Activated CD4-positive, alpha-beta T cell treated with anti-CD3 and anti-CD28 coated beads, Interleukin-2, amount 10 ng/mL, durations not matched to agents 24 days and 14 days (primary cell): ENCODE measurements at places on chromosomes 3 and 15. TPM values are rescaled to one million over a fixed set of nuclear protein-coding genes. Genes with fewer than 3 reads are reported as not detected.

GRCh38 chr15:67156834-67157233 is 91.4 kb downstream of the SMAD3 start:
- no peak for DNase-seq

DNA sequence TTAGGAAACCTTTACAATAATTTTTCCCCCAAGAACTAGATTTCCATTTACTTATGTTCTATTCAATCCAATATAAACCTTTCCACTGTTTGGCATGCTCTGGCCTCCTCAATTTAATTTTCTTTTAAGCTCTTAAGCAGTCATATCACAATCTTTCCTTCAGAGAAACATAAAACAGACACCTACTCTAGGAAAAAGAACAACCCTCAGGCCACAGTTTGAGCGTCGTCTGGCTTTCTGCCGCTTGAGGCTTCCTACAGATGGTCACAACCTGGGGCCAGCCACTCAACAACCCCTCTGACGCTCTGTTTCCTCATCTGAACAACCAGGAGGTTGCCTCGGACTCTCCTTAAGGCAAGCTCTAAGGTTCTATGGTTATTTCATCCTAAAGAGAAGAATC is 143.3 kb downstream of the ADAMTS17 start:
- no peak for DNase-seq

GRCh38 chr15:76932135-76932966 is 802 bp downstream of the RCN2 start:
- no peak for DNase-seq

- no peak for DNase-seq
These were observed 144.1 kb upstream of the RASGRP1 start for GRCh38 chr15:38708672-38709180.

- no peak for DNase-seq
These were observed 100.6 kb downstream of the KLHL25 start for GRCh38 chr15:85694091-85694490.

The SERPINI2 gene
- not detected in 2 replicates for total RNA-seq

- no peak for DNase-seq
These were observed 138.3 kb upstream of the ABHD17C start for GRCh38 chr15:80556694-80557367.

GRCh38 chr15:77031376-77032050 is 36.6 kb downstream of the PSTPIP1 start:
- peak; percentile 76 for DNase-seq

The IL17RC gene
- 0.28 and 0.42 TPM in 2 replicates for total RNA-seq

GRCh38 chr3:39965997-39966396 is 156.6 kb downstream of the MYRIP start:
- no peak for DNase-seq

DNA sequence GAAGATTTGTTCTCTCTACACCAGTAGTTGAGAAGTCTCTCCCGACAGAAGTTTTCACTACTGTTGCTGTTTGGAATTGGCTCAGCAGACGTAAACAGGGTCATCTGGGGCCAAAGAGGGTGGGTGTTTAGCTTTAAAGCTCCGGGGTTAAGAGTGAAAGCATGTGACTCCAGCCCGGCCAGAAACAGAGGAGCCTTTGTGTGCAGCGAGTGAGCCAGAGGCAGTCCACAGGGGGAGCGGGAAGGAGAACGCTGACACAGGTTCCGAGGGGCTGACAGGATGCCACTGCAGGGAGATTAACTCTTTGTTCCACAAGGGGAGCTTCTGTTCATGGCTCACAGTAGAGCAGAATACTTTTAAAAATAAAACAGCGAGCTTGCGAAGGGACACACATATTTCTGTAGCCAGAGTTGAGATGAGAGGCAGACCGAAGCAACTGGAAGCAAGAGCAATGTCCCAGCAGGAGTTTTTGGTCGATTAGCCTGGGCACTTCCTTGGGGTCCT is 26.9 kb downstream of the BMF start:
- peak; percentile 61 for DNase-seq

DNA sequence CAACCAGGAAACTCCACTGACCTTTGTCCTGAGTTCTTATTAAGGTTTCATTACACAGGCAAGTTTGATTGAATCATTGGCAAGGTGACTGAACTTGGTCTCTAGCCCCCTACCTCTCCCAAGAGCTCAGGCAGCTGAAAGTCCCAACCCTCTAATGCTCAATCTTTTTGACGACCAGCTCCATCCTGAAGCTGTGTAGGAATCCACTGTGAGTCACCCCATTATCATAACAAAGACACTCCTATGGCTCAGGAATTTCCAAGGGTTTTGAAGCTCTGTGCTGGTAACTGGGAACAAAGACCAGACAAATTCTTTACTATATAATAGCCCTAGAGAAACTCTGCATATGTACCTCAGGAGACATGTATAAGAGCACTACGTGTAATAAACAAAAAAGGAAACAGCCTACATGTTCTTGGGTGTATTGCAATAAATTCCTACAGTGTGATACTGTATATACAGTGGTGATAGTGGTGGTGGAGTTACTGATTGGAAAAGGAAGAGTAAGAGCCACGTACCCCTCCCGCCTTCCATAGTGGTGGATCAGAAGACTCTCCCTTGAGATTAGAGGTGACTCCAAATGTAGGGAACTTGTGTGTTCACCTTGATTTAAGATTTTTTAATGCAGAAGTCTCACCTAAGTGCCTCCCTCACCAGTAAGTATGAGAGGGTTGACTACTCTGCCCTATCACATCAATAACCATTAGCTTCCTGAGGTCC is 116.6 kb downstream of the ST8SIA2 start:
- no peak for DNase-seq

DNA sequence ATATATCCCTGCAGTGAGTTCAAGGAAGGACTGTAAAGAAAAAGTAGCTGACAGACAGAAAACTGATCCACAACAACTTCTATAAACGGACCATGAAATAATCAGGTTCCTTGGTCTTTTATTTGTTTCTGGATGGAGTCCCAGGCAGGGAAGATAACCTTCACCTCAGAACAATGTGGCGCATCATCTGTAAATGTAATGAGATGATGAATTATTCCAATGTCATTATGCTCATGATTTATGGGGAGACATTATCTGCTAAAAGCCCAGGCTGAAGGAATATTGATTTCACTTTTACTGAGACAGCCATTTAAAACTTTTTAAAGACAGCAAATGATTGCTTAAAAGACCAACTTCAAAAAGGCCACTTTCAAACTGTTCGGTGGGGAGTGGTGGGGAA is 354.9 kb upstream of the ADAMTS9 start:
- DNase-seq = no peak

- peak; percentile 73 for DNase-seq
These were observed 1.4 kb downstream of the SLTM start for GRCh38 chr15:58931987-58932588.

- DNase-seq = no peak
These were observed 343.0 kb downstream of the MFSD1 start for GRCh38 chr3:159144891-159145290.

The B3GALNT1 gene
- 3.3 TPM in 2 replicates for total RNA-seq

- no peak for DNase-seq
These were observed 712 bp upstream of the MME start for GRCh38 chr3:155079468-155079745.

DNA sequence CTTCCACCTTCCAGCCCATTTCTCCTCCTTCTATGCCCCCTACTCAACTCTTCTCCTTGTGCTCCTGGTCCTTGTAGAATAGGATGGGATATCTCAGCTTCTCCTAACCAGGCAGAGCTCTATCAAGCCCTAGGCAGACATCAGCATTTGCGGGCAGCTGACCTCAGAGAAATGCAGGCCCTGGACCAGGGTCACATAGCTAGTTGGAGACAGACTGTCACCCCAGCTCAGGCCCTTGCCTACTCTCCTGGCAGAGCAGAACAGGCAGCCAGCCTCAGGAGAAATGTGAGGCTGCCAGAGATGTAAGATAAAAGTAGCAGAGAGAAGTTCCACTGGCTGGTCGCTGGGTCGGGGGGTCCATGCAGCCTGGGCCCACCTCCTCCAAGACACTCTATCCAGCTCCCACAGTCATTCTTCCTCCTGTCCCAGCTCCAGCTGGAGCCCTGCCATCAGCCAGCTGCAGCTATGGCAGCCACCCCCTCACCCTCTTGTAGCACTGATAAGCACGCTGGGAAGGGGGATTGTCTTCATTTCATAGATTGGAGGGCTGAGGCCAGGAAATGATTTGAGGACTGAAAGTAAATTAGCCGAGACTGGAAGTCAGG is 4.0 kb downstream of the CYP8B1 start:
- DNase-seq = no peak

- no peak for DNase-seq
These were observed 388.0 kb downstream of the ZBTB20 start for GRCh38 chr3:114758831-114759699.

GRCh38 chr3:73327052-73327451 is 265.6 kb downstream of the EBLN2 start:
- DNase-seq = no peak

The FNDC3B gene
- 19.6 and 19.9 TPM in 2 replicates for total RNA-seq

GRCh38 chr3:170226426-170226960 is 4.3 kb downstream of the PRKCI start:
- no peak for DNase-seq

DNA sequence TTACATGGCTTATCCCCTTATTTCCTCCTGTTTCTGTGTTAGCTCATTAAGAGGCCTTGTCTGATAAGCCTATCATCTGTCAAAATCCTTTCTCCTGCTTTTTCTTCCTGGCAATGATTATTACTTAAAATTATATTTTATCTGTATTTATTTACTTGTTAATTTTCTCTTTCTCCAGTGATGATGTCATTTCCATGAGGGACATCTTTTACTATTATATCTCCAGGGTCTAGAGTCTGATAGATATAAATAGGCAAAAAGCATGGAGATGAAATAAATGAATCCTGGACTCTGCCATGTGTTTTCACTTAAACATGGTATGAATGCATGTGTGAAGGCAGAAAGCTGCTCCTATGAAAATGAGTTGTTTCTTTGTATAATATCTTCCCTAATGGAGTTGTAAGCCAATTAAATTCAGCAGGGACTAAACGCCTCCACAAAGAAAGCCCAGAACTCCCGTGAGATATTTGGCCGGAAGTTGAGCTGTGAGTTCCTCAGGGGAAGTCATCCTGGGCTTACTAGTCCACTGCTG is 375.2 kb downstream of the TUSC7 start:
- DNase-seq = no peak

- no peak for DNase-seq
These were observed 5.4 kb downstream of the TYRO3 start for GRCh38 chr15:41564286-41564959.

- DNase-seq = no peak
These were observed 107.7 kb downstream of the THRB start for GRCh38 chr3:24387000-24387399.

DNA sequence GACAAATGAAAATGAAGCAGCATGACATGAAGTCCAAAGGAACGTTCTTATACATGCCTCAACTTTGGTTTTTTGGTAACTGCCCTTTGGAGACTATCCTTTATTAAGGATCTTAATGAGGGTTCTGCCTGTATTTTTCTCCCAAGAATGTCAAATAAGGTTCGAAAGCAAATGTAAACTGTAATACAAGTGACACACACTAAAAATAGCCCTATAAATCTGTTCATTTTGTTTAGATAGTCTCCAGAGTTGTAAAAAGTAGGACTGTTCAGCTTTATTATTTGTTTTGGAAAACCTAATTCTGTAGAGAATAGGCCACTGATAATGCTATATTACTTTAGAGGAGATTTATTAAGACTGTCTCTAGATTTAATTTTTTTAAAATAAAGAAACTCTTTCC is 80.5 kb upstream of the CDIN1 start:
- DNase-seq = no peak

DNA sequence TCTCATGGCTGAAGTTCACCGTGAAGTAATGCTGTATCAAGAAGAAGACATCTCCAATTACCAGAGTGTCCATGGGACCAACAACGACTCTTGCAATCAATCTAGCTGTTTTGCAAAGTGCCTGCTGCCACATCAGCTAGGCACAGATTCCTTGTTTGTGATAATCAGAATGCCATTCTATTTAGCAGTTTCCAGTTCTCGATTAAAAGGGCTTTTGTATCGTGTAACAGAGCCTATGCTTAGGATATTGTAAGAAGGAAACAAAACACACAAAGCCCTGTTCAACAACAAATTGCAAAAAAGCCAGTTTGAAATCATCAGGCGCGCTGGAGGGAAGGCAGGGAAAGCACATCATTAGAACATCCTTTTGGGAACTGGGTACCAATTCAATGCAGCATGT is 26.1 kb downstream of the RASGRF1 start:
- DNase-seq = no peak

DNA sequence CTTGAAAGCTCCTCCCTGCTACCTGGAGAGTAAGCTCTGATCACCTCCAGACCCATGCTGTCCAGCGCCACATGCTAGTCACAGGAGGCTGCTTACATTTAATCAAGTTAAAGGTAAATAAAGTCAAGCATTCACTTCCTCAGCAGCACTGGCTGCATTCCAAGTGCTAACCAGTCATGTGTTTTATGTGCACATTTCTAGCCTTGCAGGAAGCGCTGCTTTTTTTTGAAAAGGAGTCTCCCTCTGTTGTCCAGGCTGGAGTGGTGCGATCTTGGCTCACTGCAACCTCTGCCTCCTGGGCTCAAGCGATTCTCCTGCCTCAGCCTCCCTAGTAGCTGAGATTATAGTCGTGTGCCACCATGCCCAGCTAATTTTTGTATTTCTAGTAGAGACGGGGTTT is 279.2 kb downstream of the GABRG3 start:
- DNase-seq = peak; percentile 18

GRCh38 chr3:169283951-169284350 is 379.6 kb downstream of the MECOM start:
- DNase-seq = no peak

- DNase-seq = no peak
These were observed 58.5 kb downstream of the MBNL1 start for GRCh38 chr3:152327203-152327602.

The RLBP1 gene
- not detected in 2 replicates for total RNA-seq

GRCh38 chr3:10550705-10551104 is 45.3 kb upstream of the ATP2B2 start:
- DNase-seq = no peak

DNA sequence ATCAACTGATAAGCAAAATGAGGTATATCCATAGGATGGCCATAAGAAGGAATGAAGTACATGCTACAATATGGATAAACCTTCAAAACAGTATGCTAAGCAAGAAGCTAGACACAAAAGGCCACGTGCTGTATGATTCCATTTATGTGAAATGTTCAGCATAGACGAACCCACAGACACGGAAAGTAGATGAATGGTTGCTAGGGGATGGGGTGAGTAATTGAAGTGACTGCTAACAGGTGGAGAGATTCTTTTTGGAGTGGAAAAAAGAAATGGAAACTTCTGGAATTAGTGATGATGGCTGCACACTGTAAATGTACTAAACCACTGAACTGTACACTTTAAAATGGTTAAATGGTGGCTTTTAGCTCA is 630 bp upstream of the EFCAB12 start:
- DNase-seq = no peak

GRCh38 chr15:99143242-99143641 is 38.4 kb downstream of the SYNM start:
- no peak for DNase-seq

GRCh38 chr3:53721187-53722119 is 124.8 kb downstream of the CHDH start:
- no peak for DNase-seq

GRCh38 chr3:195093731-195094130 is 177.2 kb downstream of the XXYLT1 start:
- DNase-seq = no peak

- DNase-seq = no peak
These were observed 4.8 kb upstream of the FBXW12 start for GRCh38 chr3:48367201-48367600.
